Neural crest cell (in vitro differentiated cells): ENCODE measurements at places on chromosomes 6 and 20. TPM values are rescaled to one million over a fixed set of nuclear protein-coding genes. Genes with fewer than 3 reads are reported as not detected.

Gene CEP85L
- total RNA-seq: 16.8 and 18.1 TPM in 2 replicates

DNA sequence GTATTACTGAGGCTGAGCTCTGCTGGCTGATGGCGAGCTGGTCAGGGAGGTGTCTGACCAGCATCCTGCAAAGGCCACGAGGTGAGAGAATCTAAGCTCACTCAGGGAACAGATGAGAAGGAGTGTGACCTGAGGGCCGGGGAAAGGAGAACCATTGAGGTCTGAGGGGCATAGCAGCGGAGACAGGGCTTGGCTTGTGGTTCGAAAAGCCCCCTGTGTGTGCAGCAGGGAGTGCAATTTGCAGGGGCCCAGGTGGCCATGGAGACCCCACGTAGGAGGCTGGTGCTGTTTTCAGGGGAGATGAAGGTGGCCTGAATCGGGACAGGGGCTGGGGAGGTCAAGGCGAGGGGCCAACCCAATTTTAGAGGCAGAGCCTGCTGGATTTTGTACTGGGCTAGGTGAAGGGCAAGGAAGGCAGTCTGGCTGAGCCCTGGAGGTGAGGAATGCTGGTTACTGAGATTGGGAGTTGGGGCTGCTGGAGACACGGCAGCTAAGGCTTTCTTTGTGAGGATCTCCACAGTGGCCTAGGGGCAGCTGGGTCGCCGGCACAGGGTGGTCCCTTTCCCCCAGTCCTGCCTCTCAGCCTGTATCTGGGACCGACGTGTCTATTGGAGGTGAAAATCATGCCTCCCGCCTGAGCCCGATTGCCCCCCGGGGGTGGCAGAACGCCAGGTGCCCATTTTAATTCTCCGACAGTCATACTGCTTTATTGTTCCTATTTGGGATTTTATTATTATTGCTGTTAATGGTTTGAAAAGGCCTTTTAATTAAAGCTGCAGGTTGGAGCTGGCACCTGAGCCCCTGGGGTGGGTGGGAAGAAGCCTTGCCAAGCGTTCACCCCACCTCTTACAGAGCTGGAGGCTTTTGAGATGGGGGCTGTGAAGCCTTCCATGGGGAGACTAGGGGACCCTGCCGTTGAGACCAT is 28.4 kb downstream of the DLGAP4 start:
- no peak for DNase-seq

DNA sequence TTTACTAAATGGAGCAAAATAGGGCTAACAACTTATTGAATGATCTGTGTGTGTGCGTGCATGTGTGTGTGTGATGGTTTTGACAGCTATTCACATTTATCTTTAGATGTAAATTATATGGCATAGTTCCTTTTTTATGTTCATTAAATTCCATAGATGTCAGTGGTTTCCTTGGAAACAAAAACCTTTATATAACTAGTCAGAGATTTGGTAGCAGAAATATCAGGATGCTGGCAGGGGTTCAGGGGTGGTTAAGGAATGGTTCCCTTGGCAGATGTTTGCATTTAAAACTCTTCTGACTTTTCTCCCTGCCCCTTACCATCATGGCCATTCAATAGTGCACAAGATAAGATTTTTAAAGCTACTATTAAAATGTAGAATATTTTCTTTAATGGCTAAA is 256.6 kb downstream of the PLCB1 start:
- DNase-seq: no peak

DNA sequence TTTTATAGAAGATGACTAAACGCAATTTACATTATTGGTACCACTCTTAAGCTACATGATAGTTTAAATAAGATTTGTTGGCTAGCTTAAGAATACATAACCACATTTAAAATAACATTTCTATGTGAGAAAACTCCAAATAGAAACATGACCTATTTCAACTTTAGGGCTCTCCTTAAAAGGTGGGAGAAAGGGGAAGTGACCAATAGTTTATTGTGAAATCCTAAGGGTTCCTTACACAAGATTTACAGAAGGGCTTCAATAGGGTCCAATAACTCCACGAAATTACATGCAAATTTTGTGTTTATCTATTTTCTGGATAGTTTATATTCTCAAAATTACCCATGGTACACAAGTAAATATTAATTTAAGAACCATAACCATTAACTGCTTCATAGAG is 91.6 kb upstream of the DST start:
- DNase-seq: no peak

GRCh38 chr6:6246544-6246943 is 73.9 kb downstream of the F13A1 start:
- no peak for DNase-seq
